Renal cortical epithelial cell (primary cell): ENCODE measurements at places on chromosomes 1 and 21. TPM values are rescaled to one million over a fixed set of nuclear protein-coding genes. Genes with fewer than 3 reads are reported as not detected.

GRCh38 chr1:25255706-25256577 lies 8.7 kb upstream of the RSRP1 start:
- no peak for DNase-seq

C1orf141 gene
- not detected in 2 replicates for total RNA-seq

- DNase-seq = no peak
Observed at GRCh38 chr21:28410256-28410655, 582.4 kb downstream of the LTN1 start.

- DNase-seq = peak; percentile 95
Observed at GRCh38 chr1:246005067-246005466, 502.0 kb downstream of the SMYD3 start.

SH3BGR gene
- total RNA-seq = 2.1 TPM in 1 of 2 replicates, not detected in the other

- DNase-seq = no peak
Observed at GRCh38 chr1:23701996-23702395, 10.4 kb downstream of the RPL11 start.

C8A gene
- not detected in 2 replicates for total RNA-seq

- DNase-seq = no peak
Observed at GRCh38 chr1:98305362-98305761, 356.2 kb upstream of the SNX7 start.

- no peak for DNase-seq
Observed at GRCh38 chr21:36541721-36542139, 61.8 kb upstream of the CLDN14 start.

SCNM1 gene
- total RNA-seq = 16.8 and 20.0 TPM in 2 replicates

LCE6A gene
- not detected in 2 replicates for total RNA-seq

- DNase-seq = no peak
Observed at GRCh38 chr1:76351655-76352054, 277.1 kb downstream of the ST6GALNAC3 start.

HUNK gene
- 0.17 and 1.8 TPM in 2 replicates for total RNA-seq

DNA sequence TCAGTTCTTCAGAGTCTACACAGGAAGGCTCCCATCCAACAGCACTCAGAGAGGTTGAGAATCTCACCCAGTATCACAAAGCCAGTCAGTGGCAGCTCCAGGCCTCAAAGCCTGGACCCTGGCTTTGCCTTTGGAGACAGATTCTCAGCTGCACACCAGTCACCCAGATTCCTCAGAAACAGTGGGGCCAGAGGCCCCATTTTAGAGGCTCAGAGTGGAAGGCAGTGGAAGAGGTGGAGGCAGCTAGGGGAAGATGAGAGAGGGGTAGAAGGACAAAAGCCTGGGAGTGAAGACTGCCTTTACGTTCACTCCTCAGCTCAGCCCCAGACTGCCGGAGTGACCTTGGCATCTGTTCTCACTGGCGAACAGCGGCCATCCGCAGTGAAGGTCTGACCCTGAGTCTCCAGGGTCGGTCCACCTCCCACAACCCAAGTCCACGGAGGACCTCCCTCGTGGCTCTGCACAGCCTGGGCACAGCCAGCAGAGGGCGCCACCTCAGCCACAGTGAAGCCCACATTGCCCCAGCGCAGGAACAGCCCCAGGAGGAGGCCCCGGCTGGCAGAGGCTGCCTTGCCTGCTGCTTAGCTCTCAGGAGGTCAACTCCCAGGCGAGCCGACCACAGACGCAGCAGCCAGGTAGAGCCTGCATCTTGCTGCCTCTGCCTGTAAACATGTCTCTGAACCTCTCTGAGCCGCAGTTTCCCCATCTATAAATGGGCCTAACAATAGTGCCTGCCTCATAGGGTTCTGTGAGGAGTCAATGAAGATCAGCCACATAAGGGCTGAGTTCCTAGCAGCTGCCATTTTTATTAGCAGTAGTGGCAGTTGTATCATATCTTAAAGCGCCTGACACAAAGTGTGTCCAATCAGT lies 5.9 kb upstream of the FNDC5 start:
- DNase-seq = peak; percentile 15

TACSTD2 gene
- 122 and 129 TPM in 2 replicates for total RNA-seq

CELA3B gene
- total RNA-seq = not detected in 2 replicates

- no peak for DNase-seq
Observed at GRCh38 chr1:192256674-192257334, 60.0 kb upstream of the RGS21 start.

- DNase-seq = no peak
Observed at GRCh38 chr1:224506141-224506814, 71.7 kb upstream of the WDR26 start.

DNA sequence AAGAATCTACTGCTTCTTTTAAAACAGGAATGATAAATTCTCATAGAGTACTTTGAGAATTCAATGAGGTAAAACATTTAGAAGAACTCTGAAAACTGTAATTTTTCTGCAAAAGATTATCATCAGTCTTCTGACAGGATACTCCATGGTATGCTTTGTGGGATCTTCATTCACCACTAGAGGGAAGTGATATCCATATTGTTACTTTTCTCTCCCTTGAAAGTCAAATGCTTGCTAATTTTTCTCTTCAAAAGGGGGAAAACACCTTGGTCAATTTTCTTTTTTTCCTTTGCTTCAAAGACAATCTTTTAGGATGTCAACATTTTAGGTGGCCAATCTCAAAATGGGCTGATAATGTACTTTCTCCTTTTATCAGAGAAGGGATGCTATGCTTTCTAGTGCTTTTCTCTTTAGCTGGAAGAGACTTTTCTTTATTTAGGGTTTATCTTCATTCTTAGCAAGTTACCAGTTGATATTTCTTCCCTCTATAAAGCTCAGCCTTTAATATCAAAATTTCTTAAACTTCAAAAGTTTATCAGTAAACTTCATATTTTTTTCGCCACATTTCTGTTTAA lies 95.5 kb downstream of the NEGR1 start:
- peak; percentile 38 for DNase-seq

DNA sequence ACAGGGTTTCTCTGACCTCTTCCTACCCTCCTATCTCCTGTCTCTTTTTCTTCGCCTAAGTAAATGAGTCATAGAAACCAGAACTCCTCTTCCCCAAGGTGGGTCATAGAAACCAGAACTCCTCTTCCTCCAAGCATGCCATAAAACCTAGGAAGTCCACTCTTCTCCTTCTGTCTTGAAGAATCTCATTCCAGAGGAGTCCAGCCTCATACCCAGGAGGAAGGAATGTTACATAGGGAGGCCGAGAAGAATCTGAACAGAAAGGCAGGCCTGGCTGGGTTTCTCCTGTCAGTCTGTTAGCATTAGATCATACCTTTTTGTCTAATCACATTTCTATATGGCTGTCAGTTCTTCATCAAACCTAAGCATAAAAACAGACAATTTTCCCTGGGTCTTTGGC lies 47.5 kb upstream of the WLS start:
- DNase-seq = no peak

TTC39A gene
- total RNA-seq = 24.5 and 79.0 TPM in 2 replicates

TLR5 gene
- total RNA-seq = 0.17 and 9.1 TPM in 2 replicates

- peak; percentile 17 for DNase-seq
Observed at GRCh38 chr1:241235256-241235897, 121.6 kb downstream of the RGS7 start.

- DNase-seq = no peak
Observed at GRCh38 chr1:55060133-55060999, 21.0 kb downstream of the PCSK9 start.

DNA sequence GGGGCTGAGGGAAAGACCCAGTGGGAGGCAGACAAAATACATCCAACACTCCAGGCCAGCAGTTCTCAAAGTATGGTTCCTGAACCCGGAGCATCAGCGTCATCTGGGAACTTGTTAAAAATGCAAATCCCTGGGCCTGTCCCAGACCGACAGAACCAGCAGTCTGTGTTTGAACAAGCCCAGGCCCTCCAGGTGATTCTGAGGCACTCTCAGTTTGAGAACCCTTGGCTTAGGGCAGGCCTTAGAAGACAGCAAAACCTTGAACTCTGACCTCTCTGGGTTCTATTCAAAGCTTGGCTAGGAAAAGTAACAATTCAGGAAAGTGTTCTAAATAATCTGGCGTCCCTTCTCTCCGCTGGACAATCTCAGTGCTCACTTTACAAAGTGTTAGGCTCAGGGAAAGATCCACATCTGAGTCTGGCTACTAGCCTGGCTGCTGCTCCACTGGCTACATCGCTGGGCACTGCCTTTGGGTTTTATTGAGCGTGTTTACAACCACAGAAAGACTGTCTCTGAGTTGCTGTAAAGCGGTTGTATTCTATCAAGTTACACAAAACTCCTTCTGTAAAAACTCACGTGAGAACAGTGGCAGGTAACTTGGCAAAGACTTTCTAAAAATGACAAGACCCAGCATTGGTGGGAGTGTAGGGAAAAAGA lies 166.1 kb downstream of the HIVEP3 start:
- no peak for DNase-seq

S100A7A gene
- not detected in 2 replicates for total RNA-seq

DNA sequence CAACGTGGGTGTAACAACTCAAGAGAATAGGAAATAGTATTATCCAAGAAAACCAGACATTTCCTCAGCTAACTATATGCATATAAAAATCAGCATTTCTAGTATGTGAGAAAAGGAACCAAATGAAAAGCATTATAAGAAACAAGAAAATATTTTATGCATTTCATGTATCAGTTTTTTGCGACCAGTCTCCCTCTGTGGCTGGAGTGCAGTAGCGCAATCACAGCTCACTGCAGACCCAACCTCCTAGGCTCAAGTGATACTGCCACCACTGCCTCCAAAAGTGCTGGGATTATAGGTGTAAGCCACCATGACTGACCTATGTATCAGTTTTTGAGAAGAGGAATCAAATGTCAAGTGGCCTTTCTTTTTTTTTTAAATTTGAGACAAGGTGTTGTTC lies 31.0 kb downstream of the SLC16A1 start:
- DNase-seq = no peak

TPTE gene
- total RNA-seq = not detected in 2 replicates

GRCh38 chr1:207897188-207897587 lies 13.7 kb downstream of the CD34 start:
- DNase-seq = no peak

- peak; percentile 58 for DNase-seq
Observed at GRCh38 chr1:209513226-209513625, 70.3 kb upstream of the CAMK1G start.

- DNase-seq = no peak
Observed at GRCh38 chr1:66339944-66340343, 194.0 kb upstream of the SGIP1 start.
